NCI-H1694 treated with DMSO at 0.1 percent for 48 hours (cell line): ENCODE measurements at places on chromosomes 7 and 10.
A peak's percentile ranks its signal among the peaks of the same experiment; 100 is the strongest.

DNA sequence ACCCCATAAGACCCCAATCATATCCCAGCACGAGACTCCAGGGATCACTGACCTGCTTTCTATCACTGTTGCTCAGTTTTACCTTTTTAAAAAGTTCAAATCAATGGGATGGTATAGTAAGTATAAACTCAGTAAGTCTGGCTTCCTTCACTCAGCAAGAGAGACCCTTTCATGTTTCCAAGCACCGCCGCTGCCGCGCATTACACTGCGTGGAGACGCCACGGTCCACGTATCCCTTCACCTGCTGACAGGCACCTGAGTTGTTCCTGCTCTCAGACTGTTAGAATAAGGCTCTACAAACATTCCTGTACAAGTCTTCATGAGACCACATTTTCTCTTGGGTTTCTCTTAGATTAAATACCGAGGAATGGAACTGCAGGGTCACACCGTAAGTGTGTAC lies 28.3 kb downstream of the MAD1L1 start:
- DNase-seq: no peak

- no peak for DNase-seq
Measured at GRCh38 chr10:87761153-87761552, 56.9 kb downstream of the ATAD1 start.

- DNase-seq: no peak
Measured at GRCh38 chr10:6144406-6145165, 55.8 kb downstream of the RBM17 start.

- no peak for DNase-seq
Measured at GRCh38 chr10:120505866-120506265, 48.8 kb downstream of the PLPP4 start.

GRCh38 chr10:63068246-63068645 lies 64.9 kb upstream of the NRBF2 start:
- no peak for DNase-seq

GRCh38 chr7:126398851-126399529 lies 853.8 kb downstream of the GRM8 start:
- DNase-seq: peak; percentile 25

DNA sequence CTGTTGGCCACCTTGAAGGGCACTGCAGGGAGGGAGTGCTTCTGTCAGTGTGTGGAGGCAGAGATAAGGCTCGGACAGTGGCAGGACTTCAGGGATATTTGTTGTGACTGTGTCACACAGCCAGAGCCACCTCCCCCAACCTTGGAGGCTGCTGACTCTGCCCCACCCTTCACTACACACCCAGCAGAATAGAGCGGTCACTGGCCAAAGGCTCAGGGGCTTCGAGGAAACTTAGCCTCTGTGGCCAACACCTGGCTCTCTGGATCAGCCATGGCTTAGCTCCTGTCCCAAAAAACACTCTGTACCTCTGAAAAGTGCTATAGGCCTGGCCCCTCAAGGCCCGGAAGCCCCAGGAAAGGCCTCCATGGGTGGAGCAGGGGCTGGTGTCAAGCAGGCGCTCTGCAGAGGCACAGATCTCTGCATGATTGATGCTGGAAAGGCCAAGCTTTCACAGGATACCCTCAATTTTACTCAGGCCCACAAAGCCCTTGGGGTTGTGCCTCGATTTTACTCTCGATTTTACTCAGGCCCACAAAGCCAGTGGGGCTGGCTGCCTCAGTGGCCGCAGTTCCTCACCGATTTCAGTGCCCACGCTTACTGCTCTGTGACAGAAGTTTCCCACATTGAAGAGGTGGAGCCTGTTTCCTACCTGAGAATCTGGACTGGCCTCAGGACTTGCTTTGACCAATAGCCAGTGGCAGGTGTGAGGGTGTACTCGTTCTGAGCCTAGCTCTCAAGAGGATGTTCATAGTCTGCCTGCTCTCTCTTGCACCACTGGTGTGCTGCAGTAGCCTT lies 113.2 kb upstream of the GPR26 start:
- no peak for DNase-seq

DNA sequence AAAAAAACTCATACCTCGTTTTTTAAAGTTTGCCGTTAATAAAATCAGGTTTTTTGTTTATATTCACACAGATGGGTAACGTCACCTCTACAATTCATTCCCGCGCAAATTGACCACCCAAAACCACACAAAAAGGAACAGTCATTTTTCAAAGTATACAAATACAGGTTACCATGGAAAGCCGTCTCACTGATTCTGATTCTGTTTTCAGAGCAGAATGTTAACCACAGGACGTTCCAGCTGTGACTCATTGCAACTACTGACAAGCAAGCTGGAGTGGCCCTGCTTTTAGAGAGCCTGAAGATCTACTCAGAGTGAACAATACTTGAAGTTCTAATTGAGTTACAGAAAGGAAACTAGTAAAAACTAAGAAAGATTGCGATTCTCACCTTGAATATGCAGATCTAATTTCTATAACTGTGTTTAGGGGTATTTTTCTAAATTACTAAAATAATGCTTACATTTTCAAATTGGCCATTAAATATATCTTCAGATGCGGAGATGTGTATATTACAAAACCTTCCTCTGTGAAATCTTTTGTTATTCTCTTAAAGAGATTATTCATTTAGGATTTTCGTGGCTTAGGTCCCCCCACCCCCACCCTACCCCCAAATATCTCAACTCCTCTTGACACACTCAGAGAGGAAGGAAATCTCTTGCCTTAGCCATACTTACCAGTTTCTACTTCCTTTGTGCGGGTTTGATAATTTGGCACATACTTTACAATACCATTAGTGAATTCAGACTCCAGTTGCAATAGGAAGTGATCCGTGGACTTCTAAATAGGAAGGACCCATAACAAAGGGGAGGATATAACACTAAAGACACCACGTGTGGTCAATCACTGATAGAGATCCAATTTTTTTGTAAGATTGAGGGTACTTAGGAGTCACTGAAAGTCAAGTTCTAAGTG lies 106.0 kb downstream of the CUBN start:
- DNase-seq: no peak

- DNase-seq: no peak
Measured at GRCh38 chr10:6892864-6893263, 312.8 kb upstream of the PRKCQ start.

DNA sequence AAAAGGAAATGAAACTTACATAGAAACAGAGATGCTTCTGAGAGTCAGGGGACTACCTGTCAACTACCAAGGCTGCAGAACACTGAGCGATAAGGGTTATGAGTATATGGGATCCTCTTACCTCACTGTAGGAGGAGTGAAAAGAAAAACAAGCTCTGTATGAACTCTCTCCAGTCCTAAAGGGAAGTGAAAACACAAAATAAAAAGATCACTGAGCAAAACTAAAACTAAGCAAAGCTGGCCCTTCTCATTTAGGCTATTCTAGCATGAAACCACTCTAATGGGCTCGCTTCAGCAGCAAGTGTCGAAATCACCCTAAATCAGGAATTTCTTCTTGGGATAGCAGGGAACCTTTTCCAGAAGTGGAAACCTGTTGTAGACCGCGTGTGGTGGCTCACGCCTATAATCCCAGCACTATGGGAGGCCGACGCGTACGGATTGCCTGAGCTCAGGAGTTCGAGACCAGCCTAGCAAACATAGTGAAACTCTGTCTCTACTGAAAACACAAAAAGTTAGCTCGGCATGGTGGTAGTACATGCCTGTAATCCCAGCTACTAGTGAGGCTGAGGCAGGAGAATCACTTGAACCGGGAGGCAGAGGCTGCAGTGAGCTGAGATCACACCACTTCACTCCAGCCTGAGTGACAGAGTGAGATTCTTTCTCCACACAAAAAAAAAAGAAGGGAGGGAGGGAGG lies 27.0 kb downstream of the DCLRE1C start:
- no peak for DNase-seq

DNA sequence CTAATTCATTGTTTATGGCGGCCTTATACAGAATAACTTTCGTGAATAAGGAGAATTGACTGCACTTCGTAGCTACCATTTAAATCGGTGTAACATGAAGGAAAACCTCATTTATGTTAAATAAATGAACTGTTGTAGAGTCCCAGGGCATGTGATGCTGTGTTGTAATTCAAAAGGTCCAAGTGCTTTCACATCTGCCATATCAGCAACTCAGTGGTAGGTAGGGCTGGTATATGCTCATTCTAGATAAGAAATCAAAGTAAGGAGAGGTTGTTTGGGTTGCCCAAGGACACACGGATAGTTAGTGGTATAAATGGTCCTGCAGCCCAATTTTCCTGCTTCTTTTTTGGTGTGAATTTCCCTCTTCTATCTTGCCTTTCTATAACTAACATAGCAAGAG lies 15.8 kb downstream of the BBS9 start:
- no peak for DNase-seq

DNA sequence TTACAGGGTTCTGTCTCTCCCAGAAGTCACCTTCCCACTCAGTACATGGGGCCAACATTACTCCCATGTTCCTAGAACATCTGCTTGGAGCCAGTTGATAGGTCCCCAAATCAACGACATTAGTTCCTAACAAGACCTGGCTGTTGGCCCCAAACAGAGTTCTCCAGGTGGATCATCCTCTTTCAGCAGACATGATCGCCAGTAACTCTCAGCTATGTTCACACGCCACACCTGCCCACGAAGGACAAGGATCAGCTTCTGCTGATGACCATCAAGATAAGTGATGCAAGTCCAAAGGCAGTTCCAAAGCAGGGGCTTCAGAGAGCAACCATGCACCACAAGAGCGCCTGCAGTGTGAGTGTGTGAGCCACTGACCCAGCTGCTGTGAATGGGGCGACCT lies 11.0 kb downstream of the ZNF777 start:
- no peak for DNase-seq

DNA sequence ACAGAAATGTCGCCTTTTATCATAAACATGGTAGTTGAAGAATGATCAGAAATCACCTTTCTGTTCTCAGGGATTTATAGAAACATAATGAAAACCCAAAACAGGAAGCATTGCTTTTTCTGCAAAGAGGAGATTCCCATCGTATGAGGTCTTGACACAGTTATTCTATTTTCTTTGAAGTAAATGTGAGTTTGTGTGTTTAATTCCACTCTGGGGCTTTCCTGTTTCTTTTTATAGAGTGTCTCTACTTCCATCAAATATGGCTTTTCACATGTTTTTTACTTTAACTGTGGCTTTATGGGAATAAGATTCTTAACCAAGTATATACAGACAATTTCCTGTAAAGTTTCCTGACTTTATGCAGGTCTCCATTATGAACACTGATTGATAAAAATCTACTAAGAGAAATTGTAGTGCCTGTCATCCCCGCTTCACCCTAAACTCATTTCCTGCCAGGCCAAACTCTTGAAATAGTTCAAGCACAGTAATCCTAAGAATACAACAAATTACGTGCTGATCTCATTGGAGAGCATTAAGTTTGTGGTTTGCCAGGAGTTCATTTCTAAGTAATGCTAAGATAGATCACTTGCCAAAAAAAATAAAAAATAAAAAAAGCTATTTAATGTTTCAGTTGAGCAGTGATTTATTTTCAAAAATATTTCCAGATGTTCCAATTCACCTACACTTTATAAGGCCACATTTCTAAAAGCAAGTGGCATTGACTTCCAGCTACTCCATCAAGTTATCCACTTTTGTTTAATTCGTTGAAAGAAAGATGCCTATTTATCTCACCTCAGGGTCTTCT lies 52.2 kb upstream of the SEC61G start:
- no peak for DNase-seq

GRCh38 chr7:85125651-85126131 lies 61.2 kb downstream of the SEMA3D start:
- no peak for DNase-seq

- no peak for DNase-seq
Measured at GRCh38 chr10:18397906-18398305, 253.5 kb downstream of the NSUN6 start.

DNA sequence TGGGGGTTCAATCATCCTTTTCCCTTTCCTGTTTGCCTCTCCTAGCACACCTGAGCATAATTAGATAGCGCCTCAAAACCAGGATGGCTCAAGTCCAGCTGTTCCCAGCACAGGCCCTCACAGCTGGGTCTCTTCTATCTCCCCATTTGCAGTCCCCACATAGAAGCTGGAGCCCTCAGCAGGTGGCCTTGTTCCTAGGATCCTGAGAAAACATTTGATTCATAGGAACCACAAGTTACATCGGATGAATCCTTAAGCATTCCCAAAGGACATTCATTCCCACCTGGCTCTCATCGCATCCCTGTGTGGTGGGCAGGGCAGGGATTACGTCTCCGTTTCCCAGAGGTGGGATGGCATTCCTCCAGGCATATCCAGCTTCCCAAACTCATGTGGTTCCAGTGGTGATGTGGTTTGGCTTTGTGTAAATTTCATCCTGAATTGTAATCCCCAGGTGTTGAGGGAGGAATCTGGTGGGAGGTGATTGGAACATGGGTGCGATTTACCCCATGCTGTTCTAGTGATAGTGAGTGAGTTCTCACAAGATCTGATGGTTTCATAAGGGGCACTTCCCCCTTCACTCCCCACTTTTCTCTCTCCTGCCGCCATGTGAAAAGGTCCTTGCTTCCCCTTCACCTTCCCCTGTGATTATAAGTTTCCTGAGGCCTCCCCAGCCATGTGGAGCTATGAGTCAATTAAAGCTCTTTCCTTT lies 49.8 kb upstream of the LEP start:
- no peak for DNase-seq

DNA sequence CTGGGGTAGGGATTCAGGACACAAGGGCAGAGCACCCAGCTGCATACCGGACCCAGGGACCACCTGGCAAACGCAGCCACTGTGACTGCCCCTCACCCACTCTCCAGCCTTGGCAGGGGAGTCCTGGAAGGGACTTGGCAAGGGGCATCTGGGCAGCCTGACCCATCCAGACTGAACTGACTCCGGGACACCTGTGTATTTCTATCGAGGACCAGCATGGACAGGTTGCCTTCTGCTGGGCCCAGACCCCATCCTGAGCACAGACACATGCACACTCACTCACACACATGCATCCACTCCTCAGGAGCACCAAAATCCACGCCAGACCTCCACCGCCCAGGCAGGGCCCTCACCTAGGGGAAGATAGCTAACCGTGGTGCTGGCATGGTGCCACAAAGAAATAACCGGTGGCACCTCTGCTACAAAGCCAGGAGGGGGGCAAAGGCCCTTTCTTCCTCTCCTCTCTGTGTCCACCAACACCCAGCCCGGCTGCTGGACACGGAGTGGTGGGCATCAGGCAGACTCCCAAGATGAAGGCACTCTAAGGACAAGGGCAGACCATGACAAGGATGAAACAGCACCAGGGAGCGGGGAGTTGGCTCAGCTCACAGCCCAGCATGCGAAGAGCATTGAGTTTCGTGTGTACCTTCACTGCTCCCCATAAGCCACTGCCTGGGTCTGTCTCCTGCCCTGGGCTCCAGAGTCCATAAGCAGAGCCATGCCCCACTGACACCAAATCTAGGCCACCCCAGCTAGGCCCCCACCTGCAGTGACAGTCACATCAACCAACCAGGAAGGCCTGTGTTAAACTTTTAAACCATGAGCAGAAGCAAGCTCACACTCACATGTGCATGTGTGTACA lies 35.3 kb downstream of the KCNH2 start:
- DNase-seq: no peak

DNA sequence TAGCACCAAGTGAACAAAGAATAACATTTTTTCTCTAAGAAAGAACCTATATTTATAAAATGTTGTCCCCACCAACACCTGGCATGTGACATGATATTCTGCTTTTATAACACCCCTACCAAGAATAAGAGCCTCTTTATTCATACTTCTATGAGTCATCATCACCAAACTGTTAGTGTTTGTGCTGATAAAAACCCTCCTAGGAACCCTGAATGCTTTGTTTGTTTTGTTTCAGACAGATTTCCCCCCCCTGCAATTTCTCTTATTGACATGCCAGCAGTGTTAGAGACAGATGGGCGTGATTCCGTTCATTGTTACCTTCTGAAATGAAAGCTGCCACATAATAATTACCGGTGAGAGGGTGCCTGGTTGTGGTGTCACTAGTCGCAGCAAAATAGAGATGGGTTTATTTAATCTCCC lies 651.1 kb downstream of the SORCS1 start:
- no peak for DNase-seq
